ENCODE measurements at places on chromosomes 2 and 18.

DNA sequence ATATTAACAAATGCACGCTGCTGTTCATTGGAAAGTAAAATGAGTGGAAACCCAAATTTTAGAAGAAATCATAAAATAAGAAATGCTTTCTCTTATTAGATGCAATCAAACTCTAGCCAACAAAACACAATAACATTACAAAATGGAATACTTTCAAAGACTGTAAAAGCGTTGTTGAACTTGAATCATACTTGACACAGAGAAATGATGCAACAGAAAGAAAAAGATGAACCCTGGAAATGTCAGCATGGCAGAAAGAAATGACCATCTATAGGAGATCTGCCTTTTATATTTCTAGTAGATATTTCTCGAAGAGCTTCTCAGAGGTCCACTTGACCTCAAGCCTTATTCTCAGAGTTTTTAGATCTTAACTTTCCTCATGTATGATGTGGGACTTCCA is 170.6 kb upstream of the MEIS1 start:
- DNase-seq: no peak

GRCh38 chr2:49261781-49262180 is 107.5 kb upstream of the FSHR start:
- no peak for DNase-seq

GRCh38 chr18:64803471-64803870 is 654.6 kb upstream of the LINC00305 start:
- no peak for DNase-seq

DNA sequence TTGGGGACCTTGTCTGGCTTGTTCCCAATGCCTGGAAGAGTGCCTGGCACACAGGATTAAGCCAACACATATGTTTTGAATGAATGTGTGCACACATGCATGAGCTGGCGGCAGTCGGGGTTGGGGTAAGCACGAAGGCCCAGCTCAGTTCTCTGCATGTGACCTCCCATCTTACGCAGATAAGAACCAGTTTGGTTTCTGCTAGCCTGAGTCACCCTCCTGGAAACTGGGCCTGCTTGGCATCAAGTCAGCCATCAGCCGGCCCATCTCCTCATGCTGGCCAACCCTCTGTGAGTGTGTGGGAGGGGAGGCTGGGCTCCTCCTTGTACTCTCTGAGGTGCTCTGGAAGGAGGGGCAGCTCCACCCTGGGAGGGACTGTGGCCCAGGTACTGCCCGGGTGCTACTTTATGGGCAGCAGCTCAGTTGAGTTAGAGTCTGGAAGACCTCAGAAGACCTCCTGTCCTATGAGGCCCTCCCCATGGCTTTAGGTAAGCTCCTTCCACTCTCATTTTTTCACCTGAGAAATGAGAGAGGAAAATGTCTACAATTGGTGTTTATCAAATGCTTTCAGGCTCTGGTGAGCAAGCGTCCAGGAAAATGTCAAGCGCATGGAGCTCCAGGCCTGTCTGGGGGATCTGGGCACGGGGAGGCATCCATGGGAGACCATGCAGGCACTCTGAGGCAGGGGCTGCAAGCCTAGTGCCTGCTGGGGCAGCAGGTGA is 9.7 kb upstream of the IL1RN start:
- no peak for DNase-seq

- DNase-seq: no peak
Measured at GRCh38 chr2:73063909-73064875, 7.3 kb downstream of the SFXN5 start.

- DNase-seq: no peak
Measured at GRCh38 chr2:64635976-64636911, 17.5 kb downstream of the SERTAD2 start.

- DNase-seq: no peak
Measured at GRCh38 chr2:61802548-61802947, 51.3 kb downstream of the FAM161A start.

GRCh38 chr2:201904538-201905420 is 98.4 kb downstream of the CDK15 start:
- DNase-seq: no peak

DNA sequence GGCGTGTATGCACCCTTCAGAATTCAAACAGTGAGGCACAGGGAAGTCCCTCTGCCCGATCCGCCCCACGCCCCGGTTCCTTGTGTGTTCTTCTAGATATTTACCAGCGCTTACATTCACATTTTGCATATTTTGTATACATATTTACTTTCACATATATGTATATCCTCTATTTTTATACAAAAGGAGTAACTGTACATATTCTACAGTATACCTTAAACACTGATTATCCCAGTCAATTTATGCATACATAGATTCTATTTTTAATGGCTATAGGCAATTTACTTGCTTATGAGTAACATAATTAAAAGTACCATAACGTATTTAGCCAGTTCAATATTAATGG is 307 bp upstream of the DUSP11 start:
- no peak for DNase-seq

DNA sequence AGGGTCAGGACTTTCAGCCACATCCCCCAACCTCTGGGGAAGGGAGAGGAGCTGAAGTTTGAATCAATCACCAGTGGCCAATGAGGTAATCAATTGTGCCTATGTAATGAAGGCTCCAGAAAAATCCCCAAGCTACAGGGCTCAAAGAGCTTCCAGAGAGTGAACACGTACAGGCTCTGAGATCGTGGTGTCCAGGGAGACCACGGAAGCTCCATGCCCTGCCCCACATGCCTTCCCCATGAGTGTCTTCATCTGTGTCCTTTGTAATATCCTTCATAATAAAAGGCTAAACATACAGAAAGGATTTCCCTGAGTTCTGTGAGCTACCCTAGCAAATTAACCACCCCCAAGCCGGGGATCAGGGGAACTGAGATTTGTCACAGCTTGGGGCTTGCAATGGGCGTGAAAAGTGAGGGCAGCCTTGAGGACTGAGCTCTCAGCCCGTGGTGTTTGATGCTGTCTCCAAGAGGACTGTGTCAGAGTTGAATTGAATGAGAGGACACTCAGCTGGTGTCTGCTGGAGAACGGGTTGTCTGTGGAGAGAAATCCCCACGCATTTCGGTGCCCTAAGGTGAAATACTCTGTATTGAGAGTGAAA is 25.5 kb upstream of the TUBB6 start:
- DNase-seq: no peak

- DNase-seq: no peak
Measured at GRCh38 chr18:9825571-9826073, 60.2 kb upstream of the TXNDC2 start.

- DNase-seq: no peak
Measured at GRCh38 chr2:238139196-238140039, 950 bp downstream of the KLHL30 start.

DNA sequence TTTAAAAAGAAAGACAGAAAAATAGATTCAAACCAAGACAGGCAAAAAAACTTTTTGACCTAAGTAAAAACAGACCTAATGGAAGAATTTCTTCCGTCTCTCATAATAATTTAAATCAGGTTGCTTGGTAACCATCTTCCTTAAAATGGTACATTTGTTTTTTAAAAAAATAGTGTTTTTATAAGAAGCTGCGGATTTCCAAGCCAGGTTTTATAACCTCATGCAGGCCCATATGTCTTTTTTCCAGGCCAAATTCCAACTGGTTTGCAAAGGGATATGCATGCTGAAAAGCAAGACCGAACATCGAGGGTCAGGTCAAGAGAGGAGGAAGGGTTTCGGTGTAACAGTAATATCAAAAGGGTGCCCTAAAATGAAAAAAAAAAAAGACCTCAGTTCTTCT is 172.9 kb downstream of the MAIP1 start:
- no peak for DNase-seq

DNA sequence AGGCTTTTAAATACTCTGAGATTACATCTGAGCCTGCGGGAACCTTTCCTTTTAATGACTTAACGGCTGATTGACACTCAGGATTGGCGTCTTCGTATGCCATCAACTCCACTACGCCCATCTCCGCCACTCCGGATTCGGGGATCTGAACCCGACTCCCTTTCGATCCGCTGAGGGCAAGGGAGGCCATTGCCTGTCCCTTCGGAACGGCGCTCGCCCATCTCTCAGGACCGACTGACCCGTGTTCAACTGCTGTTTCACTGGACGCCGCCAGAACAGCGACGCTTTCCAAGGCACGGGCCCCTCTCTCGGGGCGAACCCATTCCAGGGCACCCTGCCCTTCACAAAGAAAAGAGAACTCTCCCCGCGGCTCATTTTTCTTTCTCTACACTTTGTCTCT is 90.4 kb downstream of the PID1 start:
- no peak for DNase-seq

GRCh38 chr2:196421880-196422279 is 217.6 kb upstream of the CCDC150 start:
- DNase-seq: no peak

GRCh38 chr2:219517954-219518778 is 3.9 kb downstream of the ASIC4 start:
- DNase-seq: no peak

DNA sequence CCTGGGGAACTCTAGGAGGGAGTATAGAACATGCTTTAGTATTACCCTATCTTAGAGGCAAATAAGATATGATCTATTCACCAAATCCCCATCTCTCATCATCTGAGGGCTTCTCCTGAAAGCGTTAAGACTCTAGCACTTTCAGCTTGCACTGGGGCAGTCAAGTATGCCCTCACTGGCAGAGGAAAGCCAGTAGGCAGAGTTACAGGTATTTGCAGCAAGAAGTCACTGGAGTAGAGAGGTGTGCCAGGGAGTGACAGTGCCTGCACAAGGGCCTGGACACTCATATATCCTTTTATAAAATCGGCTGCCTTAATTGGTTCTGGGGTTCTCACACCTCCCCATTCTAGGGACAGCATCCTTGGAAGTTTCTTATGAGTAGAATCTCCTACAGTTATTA is 31.9 kb upstream of the CCDC85A start:
- DNase-seq: no peak

GRCh38 chr2:208607694-208608093 is 201.1 kb downstream of the PTH2R start:
- no peak for DNase-seq

DNA sequence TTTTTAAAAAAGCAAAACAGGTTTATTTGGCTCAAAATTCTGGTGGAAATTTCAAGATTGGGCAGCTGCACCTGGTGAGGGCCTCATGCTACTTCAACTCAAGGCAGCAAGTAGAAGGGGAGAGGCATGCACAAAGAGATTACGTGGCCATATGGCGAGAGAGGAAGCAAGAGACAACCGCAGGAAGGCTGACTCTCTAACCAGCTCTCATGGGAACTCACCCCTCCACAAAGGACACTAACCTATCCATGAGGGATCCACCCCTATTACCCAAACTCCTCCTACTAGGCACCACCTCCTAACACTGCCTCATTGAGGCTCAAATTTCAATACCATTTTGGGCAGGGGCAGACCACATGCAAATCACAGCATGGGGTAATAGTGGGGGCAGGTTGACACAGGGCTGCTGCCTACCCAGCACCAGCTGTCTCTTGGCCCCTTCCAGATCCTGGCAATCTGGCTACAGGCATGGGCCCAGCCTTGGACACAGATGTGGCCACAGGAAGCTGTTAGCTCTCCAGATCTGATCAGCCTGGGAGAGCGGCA is 2.0 kb upstream of the CAPN10 start:
- no peak for DNase-seq

GRCh38 chr18:8818982-8819381 is 113.6 kb downstream of the MTCL1 start:
- DNase-seq: no peak

GRCh38 chr18:63317982-63318888 is 1.3 kb downstream of the BCL2 start:
- DNase-seq: peak; percentile 83

DNA sequence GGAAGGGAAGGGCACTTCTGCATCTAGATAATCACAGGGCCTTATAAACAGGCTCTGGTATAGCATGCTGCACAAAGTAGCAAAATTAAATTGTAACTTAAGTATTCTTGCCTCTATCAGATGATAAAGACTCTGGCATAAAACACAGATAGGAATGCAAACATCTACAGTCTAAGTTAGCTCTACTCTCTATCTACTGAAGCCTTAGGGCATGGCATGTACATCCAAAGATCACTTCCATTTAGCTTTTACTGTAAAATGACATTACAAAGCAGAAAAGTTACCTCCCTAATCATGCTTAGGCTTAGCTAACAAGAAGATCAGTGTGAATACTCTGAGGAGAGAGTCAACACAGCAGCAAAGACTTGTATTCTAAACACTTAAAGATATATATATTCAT is 90.7 kb downstream of the NOL10 start:
- no peak for DNase-seq

- DNase-seq: no peak
Measured at GRCh38 chr2:227597998-227598397, 695 bp upstream of the SCYGR2 start.

DNA sequence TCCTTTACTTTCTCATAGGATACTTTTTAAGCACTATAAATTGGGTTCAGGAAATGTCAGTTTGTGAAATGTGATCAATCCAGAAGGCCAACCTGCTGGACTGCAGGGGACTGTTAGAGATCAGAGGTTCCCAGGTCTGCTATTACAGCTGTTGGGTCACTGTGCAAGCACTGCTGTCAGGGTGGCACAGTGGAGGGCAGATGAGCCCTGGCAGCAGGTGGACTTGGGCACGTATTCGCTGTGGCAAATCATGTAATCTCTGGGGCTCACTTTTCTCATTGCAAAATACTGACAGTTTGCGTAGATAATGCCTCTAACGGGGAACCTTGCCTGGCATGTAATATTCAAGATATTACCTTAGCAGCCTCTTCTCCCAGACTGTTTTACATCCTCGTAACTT is 18.1 kb downstream of the RAB31 start:
- no peak for DNase-seq
